Stomach (tissue), 19 donors: ENCODE measurements at places on chromosomes 7 and 10.

DNA sequence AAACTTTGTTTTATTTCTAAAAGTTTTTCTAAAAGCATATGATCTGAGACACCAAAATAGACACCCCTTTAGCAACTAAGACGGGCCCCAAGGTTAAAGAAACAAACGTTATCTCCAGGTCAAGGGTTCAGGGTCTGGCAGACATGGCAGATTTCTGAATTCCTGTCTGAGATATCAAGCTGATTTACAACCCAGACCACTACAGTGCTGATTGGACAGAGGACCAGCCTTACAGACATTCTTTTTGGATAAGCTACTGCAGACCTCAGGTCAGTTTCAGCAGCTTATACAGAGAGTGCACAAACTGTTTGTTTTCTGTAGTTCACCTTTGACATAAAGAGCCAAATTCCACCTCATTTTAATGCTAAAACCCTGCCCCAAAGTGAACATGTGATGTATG, 34.8 kb downstream of the SVOPL start:
- no peak for DNase-seq

GRCh38 chr10:101351017-101351416, 2.9 kb upstream of the BTRC start:
- DNase-seq, result no peak

- no peak for DNase-seq
Observed at GRCh38 chr10:7027913-7028808, 382.7 kb downstream of the SFMBT2 start.

DNA sequence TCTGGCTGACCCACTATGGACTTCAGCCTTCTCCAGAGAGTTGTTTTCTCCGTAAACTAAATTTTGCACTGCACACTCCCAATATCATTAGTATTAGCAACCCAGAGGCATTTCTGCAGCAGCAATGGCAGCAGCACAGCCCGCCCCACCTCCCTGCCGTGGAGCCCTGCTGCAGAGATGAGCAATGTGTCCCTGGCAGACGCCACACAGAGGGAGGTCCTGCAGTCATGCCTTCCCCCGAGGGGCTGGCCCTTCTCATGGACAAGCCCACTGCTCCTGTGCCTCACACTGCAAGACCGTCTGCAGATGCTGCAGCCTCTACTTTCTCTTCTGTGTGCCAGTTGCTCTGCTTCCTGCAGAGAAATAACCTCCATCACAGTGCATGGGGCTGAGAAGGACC, 393.4 kb upstream of the MKI67 start:
- peak; percentile 39 for DNase-seq

- no peak for DNase-seq
Observed at GRCh38 chr10:34548466-34548865, 266.6 kb downstream of the PARD3 start.

DNA sequence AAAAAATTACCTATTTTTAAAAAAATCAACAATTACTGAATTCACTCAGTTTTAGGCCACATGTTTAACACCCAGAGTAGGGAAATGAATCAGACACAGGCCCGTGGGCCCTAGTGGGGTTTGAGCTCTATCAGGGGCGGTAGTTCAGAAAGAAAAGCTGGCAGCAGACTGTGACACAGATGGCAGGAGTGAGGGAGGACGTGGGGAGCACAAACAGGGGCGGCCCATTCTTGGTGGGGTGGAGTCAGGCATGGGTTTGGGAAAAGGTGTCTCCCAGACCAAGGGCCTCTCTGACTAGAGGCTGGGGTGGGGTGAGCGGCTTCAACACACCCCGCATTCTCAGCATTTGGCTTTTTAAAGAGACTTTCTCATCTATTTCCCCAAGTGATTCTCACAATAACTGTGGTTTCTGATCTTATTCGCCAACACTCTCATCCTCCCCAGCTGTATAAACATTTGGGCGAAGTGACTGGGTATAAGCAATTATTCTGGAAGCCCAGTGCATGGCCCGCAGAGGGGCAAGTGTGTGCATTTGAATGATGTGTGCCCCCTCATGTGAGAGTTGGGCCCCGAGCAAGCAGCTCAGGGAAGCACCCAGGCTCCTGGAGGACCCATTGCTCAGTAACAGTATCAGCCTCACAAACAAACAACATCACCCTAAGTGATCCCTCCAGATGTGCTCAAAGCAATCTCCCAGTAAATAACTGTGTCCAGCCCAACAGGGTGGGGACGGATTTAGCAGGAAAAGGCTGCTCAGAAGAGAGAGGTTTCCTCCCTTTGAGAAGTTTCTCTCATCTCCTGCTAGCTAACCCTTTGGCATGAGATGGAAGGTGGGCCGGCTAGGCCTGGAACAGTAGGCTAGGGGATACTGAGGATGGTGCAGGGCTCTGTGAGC, 437.6 kb upstream of the ZMIZ1 start:
- no peak for DNase-seq

- no peak for DNase-seq
Observed at GRCh38 chr10:17787087-17787961, 21.8 kb upstream of the MRC1 start.

GRCh38 chr7:20906801-20907453, 120.2 kb upstream of the SP8 start:
- no peak for DNase-seq

DNA sequence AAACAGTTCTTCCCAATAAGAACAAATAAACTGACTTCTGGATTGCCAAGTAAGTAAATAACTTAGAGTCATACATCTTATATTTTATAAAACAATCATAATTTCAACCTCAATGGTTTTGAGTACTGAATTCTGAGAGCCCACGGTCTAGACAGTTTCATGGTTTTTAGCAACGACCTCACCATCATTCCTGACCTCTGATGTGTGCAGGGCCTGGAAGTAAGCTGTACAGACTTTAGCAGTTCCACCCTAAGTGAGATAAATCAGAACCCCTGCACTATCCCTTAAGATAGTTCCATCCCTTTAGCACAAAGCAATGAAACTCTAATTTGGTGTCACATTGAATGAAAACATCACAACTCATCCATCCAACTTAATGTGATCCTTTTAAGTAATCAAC, 86.0 kb downstream of the NEBL start:
- no peak for DNase-seq

- DNase-seq, result no peak
Observed at GRCh38 chr7:44313016-44313415, 12.4 kb downstream of the CAMK2B start.

DNA sequence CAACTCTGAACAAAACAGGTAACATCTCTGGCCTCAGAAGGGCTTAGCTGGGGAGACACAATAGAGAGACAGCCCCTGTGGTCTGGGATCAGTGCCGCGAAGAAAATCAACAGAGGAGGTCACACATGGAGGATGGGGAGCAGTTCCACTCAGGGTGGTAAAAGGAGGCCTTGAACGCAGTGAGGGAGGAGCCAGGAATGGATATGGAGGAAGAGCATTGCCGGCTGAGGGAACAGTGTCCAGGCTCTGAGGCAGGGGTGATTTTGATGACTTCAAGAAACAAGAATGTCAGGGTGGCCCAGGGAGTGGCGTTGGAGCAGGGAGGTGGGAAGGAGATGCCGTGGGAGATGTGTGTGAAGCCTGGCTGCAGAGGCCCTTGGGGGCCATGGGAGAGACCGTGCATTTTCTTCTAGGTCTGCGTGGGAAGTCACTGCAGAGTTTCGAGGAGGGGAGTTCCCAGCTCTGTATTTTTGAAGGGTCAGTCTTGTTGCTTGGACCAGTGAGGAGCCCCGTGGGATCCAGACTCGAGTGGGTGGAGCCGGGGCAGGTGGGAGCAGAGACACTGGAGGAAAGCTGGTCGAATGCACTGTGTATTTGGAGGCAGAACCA, 35.7 kb upstream of the SH2D4B start:
- peak; percentile 9 for DNase-seq

- no peak for DNase-seq
Observed at GRCh38 chr10:120838941-120839340, 12.2 kb upstream of the WDR11 start.

GRCh38 chr7:71517940-71518699, 386.2 kb downstream of the GALNT17 start:
- DNase-seq, result no peak

DNA sequence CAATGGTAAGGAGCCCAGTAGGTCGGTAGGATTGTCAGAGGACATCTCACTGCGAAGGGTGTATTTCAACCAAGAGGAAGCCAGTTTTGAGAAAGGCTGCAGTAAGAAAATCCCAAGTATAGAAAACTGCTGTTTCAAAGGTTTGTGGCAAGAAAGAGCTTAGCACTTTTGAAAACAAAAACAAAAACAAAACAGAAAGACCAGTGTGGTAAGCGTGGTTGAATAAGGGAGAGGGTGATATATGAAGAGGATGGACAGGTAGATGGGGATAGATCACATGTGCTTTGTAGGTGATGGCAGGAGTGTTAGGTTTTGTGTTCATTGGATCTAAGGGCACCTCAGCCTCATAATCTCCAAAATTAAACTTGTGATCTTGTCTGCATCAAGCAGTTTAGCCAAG, 141.6 kb upstream of the WNT16 start:
- no peak for DNase-seq

- DNase-seq, result peak; percentile 69
Observed at GRCh38 chr10:119006451-119007210, 22.9 kb upstream of the NANOS1 start.

DNA sequence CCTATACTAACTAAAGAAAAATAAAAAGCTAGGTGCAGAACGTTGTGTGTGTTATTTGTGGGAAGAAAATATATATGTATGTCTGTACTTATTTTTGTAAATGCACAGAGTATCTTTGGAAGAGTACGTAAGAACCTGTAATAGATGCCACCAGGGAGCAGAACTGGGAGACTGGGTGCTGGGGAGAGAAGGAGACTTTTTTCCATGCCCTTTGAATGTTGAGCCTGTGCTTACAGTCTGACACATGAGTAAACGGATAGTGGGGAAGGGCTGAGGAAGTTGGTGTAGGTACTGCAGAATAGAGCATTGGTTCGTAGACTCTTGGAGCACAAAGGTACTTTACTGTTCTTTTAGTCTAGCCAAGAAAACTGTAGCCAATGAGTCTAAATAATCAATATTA, 1.3 kb upstream of the SCRN1 start:
- no peak for DNase-seq

DNA sequence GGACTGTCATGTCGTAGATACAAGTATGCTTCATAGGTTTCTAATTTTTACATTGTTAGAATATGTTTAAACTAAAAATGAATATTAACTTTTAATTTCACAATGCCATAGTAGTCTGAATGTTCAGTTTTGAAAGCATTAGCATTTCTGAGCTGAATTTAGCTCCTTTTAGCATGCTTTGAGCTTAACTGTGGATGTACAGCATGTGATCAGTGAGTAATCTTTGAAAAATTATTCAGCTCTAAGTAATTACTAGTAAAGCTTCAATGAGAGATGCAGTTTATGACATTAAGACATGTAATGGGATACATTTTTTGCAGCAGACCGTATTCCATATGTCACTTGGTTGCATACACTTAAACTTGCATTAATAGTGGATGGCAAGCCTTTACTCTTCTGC, 114.1 kb upstream of the WNT16 start:
- no peak for DNase-seq

DNA sequence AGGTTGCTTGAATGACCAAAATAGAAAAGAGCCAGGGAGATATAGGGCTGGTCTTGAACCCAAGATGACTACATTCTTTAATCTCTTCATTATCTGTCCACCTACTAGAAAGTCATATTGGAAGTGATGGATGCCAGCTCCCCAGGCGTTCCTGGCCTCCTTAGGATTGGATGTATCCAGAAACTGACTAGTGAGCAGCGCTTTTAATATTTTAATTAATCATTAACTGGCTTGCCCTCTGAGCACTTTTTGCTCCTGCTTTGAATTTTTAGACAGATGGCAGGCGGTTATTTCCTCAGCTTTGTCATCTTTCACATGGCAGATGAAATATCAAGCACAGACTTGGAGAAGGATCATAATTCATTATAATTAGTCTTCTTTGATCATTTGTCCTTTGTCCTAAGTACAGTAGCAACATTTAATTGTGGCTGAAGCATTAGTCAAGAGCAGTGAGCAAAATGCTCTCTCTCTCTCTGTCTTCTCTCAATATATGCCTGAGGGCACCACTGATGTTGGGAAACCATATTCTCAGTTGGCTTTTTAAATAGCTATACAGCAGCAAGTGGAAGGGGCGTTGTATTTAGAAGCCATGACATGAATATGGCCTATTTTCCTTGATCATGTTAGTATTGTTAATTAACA, 588.0 kb downstream of the NRG3 start:
- DNase-seq, result no peak

DNA sequence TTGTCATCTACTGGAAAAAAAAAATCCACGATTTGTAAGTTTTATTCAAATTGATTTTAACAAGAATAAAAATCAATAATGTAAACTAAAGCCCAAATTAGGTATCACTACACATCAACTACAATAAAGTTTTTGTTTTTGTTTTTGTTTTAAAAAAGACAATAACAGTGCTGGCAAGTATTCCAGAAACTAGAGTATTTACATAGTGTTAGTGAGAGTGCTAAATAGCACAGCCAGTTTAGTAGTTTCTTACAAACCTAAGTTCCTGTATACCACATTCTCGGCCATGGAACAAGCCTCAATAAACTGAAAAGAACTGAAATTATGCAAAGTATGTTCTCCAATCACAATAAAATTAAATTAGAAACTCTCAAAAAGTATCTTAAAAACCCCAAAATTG, 8.1 kb downstream of the ARHGAP12 start:
- no peak for DNase-seq

- no peak for DNase-seq
Observed at GRCh38 chr10:1230592-1231275, 174.5 kb downstream of the WDR37 start.

DNA sequence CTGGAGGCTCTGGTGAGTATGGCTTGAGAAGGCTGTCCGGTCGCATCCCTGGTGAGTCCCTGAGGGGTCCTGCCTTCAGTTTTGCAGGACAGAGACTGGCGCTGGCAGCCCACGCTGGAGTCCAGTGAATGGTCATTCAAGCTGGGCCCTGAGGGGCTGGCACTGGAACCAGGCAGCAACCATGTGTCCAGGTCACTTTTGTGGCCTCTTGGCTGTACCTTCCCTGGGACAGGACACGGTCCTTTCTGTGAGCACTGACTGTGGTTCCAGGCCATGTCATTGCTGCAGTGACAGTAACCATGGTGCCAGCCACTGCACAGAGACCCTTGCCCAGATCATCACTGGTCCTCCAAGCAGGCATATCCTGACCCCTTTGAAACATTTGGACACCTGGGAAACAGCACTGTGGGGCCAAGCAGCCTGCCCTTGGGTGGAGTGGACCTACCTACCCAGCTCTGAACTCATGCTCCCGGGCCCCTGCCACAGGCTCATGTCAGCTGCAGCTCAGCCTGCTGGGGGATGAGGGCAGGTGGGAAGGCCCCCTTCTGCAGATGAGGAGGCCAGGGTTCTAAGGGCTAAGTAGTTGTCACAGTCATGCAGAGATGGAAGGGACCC, 72.1 kb downstream of the ADCY1 start:
- DNase-seq, result peak; percentile 1

- no peak for DNase-seq
Observed at GRCh38 chr7:148588670-148589131, 1.9 kb upstream of the C7orf33 start.

- DNase-seq, result no peak
Observed at GRCh38 chr7:114981323-114981722, 59.4 kb downstream of the MDFIC start.

GRCh38 chr7:80287400-80288174, 153.0 kb downstream of the GNAI1 start:
- DNase-seq, result no peak
